HCT116 (cell line): ENCODE measurements at places on chromosomes 5 and 9. TPM values are rescaled to one million over a fixed set of nuclear protein-coding genes. Genes with fewer than 3 reads are reported as not detected.
A peak's percentile ranks its signal among the peaks of the same experiment; 100 is the strongest.

DNA sequence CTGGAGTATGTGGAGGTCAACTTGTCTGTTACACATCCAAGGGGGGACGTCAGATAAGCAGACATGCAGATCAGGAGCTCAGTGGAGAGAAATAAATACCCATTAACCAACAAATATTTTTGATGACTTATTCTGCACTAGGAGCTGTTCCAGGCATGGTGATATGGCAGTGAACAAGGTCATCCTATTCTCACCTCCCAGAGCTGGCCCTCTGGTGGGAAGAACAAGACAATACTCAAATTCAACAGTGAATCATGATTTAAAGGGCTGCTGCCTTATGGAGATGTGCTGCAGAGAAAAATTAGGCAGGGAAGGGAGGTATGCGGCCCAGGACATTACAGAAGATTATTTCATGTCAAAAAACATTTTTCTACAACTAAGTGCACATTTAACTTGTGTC lies 36.5 kb downstream of the SYK start:
- DNase-seq = no peak

DNA sequence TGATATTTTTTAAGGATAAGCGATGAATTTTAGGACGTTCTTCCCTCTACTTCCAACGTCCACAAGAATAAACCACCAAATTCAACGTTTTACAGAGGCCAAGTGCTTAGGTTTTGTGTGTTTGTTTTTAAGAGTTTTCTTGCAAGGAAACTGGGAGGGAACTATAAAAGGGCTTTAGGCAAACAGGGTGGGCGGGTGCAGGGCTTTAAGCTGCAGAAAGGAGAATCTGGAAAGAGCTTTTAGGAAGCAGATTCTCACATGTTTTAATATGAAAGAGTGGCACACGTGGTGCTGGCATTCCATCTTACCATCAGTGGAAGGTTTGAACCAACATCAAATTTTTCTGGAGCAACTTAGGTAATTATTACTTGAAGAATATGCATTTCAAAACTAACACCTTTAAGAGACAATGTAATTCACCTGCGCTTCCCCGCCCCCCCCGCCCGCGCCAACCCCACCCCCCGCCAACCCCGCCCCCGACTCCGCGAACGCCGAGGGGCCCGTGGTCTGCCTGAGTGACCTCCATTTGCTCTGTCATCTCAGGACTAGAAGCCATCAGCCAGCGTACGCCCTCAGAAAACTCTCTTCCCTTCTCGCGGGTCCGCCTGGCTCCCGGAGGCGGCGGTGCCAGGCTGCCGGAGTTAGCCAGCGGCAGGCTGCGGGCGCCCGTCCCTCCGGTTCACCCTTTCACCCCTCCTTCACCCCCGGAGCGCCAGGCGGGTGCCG lies 911 bp upstream of the PIK3R1 start:
- no peak for DNase-seq

GRCh38 chr5:142100307-142100706 lies 8.3 kb upstream of the NDFIP1 start:
- DNase-seq = no peak

The ADAMTS13 gene
- total RNA-seq = 9.2 TPM

GRCh38 chr5:7422316-7423106 lies 26.6 kb downstream of the ADCY2 start:
- no peak for DNase-seq

- DNase-seq = no peak
These were observed 19.0 kb downstream of the CMBL start for GRCh38 chr5:10288592-10289219.

The INSL4 gene
- not detected for total RNA-seq

- no peak for DNase-seq
These were observed 50.7 kb upstream of the RIC1 start for GRCh38 chr9:5578018-5578697.

GRCh38 chr9:132328580-132328979 lies 26.2 kb downstream of the SETX start:
- no peak for DNase-seq

DNA sequence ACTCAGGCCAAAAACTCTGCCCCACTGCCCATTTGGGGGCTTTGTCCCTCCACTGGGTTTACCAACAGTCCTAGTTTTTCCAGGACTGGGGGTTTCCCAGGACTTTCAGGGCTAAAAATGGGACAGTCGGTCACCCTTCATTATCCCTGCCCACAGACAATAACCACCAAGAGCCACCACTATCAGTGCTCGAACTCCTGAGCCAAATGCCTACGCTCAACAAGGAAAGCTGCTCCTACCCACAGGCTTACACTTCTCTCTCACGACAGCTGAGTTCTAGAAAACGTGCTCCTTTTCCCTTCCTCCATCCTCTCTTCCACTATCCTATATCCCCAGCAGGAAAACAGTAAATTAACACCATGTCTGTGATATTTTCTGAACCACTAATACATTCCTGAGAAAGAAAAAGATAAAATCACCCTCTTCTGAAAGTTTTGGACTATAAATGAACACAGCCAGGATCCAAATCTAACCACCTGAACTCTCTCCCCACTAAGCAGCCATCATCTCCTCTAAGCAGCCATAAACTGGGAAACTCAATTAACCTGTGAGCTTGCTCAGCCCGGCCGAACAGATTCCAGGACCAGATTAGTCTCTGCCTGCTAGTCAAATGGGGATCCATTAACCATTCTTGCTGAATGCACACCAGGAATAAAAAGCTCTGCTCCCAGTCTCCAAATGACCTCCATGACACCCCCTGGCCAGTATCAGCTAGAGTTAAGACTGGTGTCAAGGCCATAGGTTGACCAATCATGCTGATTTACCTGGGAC lies 41.8 kb downstream of the KLHL3 start:
- DNase-seq = no peak

- peak; percentile 38 for DNase-seq
These were observed 93.0 kb downstream of the YTHDC2 start for GRCh38 chr5:113606298-113607134.

The PDE6A gene
- total RNA-seq = not detected

DNA sequence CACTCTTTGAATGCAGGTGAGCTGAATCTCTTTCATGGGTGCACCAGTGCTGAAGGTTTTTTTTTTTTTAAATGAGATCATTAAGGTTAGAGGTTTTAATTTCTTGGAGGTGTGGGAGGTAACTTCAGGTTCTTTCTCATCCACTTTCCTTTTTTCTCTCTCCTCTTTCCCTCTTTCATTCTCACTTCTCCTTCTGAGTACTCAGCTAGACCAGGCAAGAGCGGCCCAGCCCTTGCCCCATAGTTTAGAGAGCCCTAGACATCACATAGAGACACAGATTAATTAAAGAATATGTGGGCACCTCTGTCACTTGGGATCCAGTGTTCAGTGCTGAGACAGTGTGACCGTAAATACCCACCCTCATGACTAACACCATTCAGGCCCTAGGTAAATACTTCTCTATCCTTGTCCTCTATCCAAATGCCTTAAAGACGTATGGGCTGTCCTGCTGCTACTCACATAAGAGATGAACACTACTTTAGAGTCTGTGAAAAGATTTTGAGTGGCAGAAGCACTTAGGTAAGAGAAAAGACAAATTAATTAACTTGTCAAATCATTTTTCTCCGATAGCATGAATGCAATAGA lies 174.1 kb downstream of the TLE4 start:
- DNase-seq = no peak

DNA sequence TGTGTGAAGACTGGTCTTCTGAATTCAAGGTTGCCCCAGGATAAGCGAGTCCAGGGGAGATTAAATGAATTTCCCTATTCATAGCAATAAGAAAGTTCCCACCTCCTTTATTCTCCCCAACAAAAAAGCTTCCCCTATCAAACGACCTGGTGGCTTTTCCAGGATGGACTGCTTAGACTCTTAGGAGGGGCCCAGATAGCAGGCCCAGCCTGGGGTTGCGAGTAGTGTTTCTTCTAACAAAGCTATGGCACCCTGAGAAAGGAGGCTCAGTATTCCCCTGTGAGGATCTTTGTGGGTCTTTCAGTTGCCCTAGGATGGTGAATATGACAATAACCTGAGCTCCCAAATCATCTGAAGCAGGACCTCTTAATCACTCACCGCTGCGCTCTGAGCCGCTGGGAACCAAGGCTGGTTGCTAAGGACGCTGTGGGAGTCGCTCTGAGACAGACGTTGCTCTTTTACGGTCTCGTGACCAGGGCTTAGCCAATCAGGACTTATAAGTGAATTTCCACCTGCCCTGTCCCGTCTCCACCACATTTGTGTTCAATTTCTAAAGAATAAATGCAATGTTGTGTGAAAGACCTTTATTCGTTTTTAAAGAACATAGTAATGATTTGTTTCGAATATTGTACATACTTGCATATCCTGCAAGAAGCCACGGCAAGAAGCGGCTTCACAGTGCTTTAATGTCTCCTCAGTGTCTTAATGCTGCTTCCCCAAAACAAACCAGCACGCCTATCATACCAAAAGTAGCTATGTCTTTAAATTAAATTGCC lies at the start of gene TMEM232:
TSS of gene TMEM232 (minus strand) at position 423 of the 776 bp plus-strand sequence. CDS start 59,319 bp downstream, outside the sequence.
- DNase-seq = no peak

- no peak for DNase-seq
These were observed 928 bp upstream of the PCDHGC4 start for GRCh38 chr5:141483902-141484301.

DNA sequence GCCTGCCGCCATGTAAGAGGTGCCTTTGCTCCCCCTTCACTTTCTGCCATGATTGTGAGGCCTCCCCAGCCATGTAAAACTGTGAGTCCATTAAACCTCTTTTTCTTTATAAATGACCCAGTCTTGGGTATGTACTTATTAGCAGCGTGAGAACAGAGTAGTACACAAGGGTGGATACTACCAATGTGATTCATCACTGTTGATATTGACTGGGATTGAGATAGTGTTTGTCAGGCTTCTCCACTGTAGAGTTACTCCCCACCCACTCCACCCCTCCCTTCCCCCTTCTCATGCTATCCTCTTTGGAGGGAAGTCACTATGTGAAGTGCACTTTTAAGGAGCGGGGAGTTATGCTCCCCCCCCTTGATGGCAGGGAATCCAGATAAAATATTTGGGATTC lies 11.4 kb upstream of the CRHBP start:
- no peak for DNase-seq

DNA sequence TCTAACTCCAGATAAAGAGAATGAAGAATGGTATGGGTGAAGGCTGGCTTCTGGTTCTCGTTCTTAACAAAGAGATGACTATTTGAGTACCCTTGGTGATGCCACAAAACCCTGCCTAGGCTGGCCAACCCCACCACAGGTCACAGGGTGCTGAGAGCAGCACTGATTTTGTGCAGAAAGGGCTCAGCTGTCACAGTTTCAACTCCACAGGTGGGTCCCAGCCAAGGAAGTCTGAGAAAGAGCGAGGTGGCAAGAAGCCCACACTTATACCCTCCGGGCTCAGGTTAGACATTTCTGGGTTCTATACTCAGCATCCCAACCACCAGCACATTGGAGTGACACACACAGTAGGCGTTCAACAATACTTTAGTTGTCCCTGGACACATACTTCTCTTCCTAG lies 118.1 kb downstream of the SLIT3 start:
- no peak for DNase-seq

DNA sequence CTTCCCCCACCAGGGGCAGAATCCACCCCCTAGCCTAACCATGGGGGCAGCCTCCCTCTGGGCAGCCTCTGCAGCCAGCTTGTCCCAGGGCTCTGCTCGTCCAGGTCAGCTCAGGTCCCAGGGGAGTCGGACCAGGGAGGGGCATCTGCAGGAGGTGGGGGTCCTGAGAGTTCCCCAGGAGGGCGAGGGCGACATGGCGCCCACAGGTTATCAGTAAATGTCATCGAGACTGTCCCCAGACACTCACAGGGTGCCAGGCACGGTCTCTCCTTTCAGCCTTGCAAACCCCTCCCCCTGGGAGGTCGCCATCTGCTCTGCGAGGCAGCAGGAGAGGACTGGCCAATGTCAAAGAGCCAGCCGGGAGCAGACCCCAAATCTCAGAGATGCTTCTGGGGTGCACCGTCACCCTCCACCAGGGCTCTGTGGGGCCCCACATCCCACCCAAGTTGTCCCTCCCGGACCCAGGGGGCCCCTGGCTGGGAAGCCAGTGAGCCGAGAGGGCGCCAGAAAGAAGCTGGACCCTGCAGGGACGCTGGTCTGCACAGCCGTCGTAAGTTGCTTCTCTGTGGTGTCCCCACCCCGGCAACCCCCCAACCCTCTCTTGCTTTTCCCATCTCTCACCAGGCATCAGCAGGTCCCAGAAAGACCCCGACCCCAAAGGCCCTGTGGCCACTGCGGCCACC lies 69.3 kb downstream of the NTNG2 start:
- no peak for DNase-seq

The KCNN2 gene
- total RNA-seq = not detected

GRCh38 chr5:95633671-95634070 lies 12.9 kb upstream of the RFESD start:
- no peak for DNase-seq
